Fibroblast of lung (primary cell): ENCODE measurements at places on chromosomes 3 and 15. TPM values are rescaled to one million over a fixed set of nuclear protein-coding genes. Genes with fewer than 3 reads are reported as not detected.

PLSCR5 gene
- total RNA-seq, result not detected in 2 replicates

UNC45A gene
- 88.6 and 104 TPM in 2 replicates for total RNA-seq

RAP2B gene
- total RNA-seq, result 24.4 and 27.1 TPM in 2 replicates

CCDC39 gene
- under 0.01 TPM in 2 replicates for total RNA-seq

SPINK8 gene
- total RNA-seq, result not detected in 2 replicates

CCPG1 gene
- 64.6 and 80.9 TPM in 2 replicates for total RNA-seq

WNT7A gene
- total RNA-seq, result not detected in 2 replicates

TIGIT gene
- total RNA-seq, result not detected in 2 replicates

TIMP4 gene
- 9.8 and 12.6 TPM in 2 replicates for total RNA-seq

GRAMD1C gene
- total RNA-seq, result 2.1 and 7.8 TPM in 2 replicates

UQCC5 gene
- total RNA-seq, result 5.1 and 9.4 TPM in 2 replicates

ITIH1 gene
- not detected in 2 replicates for total RNA-seq

CFAP161 gene
- total RNA-seq, result 0.17 and 0.26 TPM in 2 replicates

RAB11A gene
- total RNA-seq, result 38.8 and 56.8 TPM in 2 replicates
